ENCODE measurements at places on chromosomes 6 and 20. TPM values are rescaled to one million over a fixed set of nuclear protein-coding genes. Genes with fewer than 3 reads are reported as not detected.

DNA sequence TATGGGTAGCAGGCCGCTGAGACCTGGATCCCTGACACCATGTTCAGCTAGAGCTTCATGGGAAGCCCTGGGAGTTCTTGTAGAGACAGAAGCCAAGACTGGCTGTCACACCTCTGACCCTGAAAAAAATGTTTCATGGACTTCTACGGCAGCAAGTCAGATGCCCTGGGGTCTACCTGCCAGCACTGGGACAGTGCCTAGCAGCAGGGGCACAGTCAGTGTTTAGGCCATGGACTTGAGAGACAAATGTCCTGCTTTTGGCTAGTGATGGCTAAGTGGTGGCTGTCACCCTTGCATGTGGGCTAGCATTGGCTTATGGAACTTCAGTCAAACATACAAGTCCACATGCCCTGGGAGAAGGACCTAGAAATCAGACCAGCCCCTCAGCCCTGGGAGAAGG lies 41.3 kb upstream of the SSTR4 start:
- DNase-seq, result no peak

GRCh38 chr6:11900662-11901598 lies 111.2 kb upstream of the HIVEP1 start:
- no peak for DNase-seq

GRCh38 chr6:4853782-4854511 lies 77.7 kb downstream of the CDYL start:
- no peak for DNase-seq

The ROS1 gene
- total RNA-seq, result not detected

The ATXN1 gene
- 50.5 TPM for total RNA-seq

The MYCT1 gene
- 0.53 TPM for total RNA-seq

The BNIP5 gene
- total RNA-seq, result not detected

The RBM24 gene
- 0.62 TPM for total RNA-seq

Measured in esophagus squamous epithelium (tissue), 5 donors.